ENCODE measurements at places on chromosomes 7 and 10. TPM values are rescaled to one million over a fixed set of nuclear protein-coding genes. Genes with fewer than 3 reads are reported as not detected.

PARD3 gene
- total RNA-seq = 28.0 TPM

JCAD gene
- 62.0 TPM for total RNA-seq

NPFFR1 gene
- total RNA-seq = 0.02 TPM

ICA1 gene
- not detected for total RNA-seq

ZPBP gene
- total RNA-seq = not detected

TAF3 gene
- 12.3 TPM for total RNA-seq

BTRC gene
- total RNA-seq = 22.6 TPM

CUL2 gene
- total RNA-seq = 45.2 TPM

C10orf143 gene
- 2.0 TPM for total RNA-seq

PPIF gene
- total RNA-seq = 133 TPM

MKI67 gene
- 242 TPM for total RNA-seq

FAM25G gene
- not detected for total RNA-seq

SPDYE8 gene
- total RNA-seq = not detected

- no peak for DNase-seq
These were observed 64.8 kb upstream of the MEOX2 start for GRCh38 chr7:15751191-15751701.

DNA sequence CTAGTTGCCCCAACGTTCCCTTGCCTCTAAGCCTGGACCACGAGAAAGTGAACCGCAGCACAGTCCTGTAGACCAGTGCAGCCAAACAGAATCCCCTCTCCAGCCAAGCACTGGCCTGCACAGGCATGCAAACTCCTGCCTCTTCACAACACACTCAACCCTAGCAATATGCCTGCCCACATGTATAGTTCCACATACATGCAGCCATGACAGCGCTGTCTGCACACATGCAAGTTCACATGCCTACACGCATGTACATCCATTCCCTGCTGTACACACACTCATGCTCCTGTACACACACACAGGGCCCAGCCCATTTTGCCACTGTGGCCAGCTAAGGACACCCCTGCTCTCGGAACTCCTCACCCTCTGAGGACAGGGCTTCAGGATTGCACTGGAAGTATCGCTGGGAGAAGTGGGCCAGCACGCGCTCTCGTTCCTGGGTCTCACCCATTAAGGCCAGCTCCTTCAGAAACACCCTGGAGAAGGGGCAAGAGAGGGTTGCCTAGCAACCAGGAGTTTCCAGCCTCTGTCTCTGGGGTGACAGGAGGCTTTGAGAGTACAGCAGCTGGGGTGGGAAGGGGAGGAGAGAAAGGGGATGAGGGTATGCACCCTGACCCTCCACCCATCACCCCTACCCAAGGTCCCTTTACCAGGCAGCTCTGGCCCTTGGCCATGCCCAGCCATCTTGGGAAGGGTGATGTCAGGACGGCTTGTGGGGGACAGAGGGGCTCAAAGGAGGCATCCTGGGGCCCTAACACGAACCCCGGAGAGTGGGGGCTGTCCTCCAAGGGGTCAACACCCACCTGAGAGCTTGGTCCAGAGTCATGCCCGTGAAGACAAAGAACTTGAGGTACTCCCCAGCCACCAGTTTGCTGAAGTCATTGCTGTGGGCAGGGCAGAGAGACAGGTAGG lies 7.0 kb downstream of the PSD start:
- no peak for DNase-seq

- no peak for DNase-seq
These were observed 169.3 kb downstream of the LCOR start for GRCh38 chr10:97001183-97001991.

DNA sequence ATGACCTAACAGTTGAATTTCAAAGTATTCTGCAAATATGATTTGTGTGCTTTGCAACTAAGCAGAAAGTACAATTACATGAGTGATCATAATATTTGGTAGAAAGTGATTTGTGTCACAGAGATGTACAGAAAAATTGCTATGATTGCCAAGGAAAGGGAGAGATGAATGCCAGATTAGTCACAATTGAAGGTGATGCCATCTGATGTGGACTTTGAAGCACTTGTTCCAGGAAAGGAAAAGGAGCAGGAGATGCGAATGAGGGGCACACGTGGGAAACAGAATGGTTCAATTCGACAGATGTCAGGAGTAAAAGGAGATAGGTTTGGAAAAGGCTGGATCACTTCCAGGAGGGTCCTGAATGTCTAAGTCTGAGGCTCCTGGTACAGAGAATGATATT lies 153.1 kb upstream of the LAMB4 start:
- no peak for DNase-seq

GRCh38 chr7:18464830-18465229 lies 30.7 kb upstream of the HDAC9 start:
- no peak for DNase-seq

- DNase-seq = no peak
These were observed 20.1 kb upstream of the NMT2 start for GRCh38 chr10:15188603-15189002.

DNA sequence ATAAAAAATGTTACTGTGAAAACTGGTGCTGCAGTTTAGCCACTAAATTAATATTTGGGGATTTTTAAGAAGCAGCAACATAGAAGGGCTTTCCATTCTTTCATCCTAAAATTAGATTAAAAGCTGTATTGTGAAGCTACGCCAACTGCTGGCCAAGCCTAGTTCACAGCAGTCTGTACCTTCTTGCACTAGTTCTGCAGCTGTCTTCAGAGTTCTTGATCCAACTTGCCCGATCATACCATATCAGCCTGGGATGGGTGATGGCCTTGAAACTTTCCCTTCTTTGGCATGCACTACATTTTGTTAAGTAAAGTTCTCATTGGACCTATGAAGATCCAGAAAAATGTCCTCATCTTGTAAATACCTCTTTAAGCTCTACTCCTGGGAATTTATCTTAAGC lies 20.3 kb upstream of the PANK1 start:
- no peak for DNase-seq

- DNase-seq = peak; percentile 58
These were observed 5.3 kb downstream of the NEUROG3 start for GRCh38 chr10:69567920-69568319.

DNA sequence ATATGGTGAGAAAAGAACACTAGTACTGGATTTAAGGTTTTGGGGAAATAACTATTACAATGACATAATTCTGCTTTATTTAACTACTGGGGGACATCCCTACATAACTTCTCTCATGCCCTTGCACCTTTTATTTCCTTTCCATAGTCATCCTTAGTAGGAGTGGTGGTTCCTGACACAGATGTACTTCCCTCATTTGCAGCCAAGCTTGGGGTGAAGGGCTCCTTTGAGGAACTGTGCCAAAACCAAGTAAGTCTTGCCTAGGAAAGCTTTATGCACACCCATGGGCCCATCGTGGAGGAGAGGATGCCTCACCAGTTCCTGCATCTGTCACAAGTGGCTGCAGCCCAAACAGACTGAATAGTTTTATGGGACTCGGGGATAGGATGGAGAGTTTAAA lies 20.6 kb downstream of the ZDHHC6 start:
- DNase-seq = no peak

GRCh38 chr10:132408367-132408781 lies 11.4 kb downstream of the PWWP2B start:
- no peak for DNase-seq

DNA sequence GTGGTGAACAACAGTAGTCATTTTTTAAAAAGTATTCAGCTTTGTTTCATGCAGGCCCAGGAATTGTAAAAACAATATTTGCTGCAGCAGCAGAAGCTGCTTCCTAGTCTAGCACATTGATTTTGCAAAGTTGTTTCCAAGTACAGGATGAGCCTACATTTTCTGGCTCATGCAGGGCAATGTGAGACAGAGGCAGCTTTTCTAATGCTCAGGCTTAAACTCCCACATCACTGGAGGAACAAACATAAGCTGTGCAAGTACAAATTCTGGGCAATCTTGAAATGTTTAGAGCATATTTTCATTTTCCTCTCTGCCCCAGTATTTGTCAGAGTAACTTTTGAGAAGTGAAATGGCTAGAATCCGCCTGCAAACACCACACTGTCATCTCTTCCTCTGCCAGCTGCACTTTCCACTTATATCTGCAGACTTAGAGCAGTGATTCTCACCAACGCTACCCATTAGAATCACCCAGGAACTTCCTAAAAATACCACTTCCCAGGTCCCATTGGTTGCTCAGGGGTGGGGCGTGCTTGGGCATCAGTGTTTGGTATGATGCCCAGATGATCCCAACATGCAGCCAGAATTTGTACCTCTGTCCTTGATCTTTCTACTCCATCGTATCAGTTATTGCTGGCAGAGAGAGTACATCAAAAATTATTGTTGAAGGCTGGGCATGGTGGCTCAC lies 304.1 kb upstream of the LRGUK start:
- DNase-seq = no peak

GRCh38 chr10:105973360-105973759 lies 1191.1 kb downstream of the SORCS1 start:
- DNase-seq = peak; percentile 68

DNA sequence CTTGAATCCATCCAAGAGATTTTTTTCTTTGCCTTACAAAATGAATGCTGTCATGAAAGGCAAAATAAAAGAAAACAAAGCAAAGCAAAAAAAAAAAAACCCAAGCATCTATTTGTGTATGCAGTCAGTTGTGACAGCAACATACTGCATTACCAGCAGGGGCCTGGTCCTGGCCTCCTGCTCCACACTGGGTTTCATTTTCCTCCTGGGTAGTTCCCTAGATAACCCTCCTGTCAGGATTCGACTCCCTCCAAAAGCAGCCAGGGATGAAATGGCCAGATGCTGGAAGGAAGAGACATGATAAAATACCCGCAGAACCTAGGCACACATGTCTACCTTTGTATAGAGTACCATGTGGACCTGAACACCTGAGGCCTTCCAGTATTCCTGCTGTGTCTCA lies 148.6 kb downstream of the NRCAM start:
- no peak for DNase-seq

DNA sequence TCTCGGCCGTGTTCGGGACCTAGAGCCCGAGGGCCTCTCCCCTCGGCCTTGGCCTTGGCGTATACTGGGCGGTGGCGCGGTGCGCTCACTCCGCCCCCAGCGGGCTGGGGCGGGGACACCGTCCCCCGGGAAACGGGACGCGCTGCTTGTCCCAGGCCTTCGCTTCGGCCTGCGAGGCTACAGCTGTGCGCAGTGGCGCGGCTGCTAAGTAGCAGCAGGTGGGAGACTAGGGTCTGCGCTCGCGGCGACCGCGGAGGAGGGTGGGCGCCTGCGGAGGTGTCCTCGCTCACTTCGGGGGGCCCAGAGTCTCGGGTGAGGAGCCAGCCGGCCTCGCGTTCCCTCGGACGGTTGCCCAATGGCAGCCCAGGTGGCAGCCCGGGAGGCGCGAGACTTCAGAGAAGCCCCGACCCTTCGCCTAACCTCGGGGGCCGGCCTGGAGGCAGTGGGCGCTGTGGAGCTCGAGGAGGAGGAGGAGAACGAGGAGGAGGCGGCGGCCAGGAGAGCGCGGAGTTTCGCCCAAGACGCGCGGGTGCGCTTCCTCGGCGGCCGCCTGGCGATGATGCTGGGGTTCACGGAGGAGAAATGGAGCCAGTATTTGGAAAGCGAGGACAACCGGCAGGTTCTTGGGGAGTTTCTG lies at the start of gene DNAH11:
Gene DNAH11, plus strand, starts transcription at position 149 of the 637 bp plus-strand sequence. Its CDS starts 207 bp downstream, at position 356.
- DNase-seq = peak; percentile 15

GRCh38 chr7:50914460-50914859 lies 131.8 kb upstream of the GRB10 start:
- DNase-seq = no peak

- peak; percentile 9 for DNase-seq
These were observed at the start of gene PDK4 for GRCh38 chr7:95596198-95597063. TSS of gene PDK4 (minus strand) at chr7:95596516. CDS start at chr7:95596293, 223 bp downstream.

GRCh38 chr7:103702454-103702853 lies 256.4 kb upstream of the SLC26A5 start:
- no peak for DNase-seq

DNA sequence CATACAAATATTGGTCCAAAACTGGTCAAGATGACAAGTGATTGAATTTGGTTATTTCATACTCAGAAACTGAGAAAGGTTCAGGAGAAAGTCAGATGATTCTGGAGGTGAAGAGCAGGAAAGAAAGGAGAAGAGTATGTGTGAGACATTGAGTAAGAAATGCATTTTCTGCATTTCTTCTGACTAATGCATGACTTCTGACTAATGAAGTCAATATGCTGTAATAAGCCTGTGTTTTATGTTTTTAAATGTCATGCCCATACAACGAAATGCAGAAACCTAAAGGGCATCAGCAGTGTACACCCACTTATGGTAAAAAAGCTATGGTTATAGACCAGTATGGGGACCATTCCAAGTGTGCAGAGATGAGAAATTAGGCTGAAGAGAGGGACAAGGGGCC lies 1227.8 kb upstream of the SORCS1 start:
- no peak for DNase-seq

DNA sequence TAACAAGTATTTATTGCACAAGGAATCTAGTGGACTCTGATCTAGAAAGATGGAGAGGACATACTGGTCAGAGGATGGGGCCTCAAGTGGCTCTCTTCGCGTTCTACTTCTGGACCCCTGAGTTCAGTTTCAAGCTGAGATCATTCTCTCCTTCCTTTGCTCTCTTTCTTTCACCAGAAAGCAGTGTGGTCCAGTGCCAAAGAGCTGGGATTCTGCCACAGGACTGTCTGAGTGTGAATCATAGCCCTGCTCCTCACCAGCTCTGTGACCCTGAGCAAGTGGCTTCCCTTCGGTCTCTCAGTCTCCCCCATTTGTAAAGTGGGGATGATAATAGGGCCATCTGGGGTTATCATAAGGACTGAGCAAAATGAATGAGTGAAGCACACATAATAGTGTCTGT lies 715.2 kb downstream of the SUGCT start:
- no peak for DNase-seq

DNA sequence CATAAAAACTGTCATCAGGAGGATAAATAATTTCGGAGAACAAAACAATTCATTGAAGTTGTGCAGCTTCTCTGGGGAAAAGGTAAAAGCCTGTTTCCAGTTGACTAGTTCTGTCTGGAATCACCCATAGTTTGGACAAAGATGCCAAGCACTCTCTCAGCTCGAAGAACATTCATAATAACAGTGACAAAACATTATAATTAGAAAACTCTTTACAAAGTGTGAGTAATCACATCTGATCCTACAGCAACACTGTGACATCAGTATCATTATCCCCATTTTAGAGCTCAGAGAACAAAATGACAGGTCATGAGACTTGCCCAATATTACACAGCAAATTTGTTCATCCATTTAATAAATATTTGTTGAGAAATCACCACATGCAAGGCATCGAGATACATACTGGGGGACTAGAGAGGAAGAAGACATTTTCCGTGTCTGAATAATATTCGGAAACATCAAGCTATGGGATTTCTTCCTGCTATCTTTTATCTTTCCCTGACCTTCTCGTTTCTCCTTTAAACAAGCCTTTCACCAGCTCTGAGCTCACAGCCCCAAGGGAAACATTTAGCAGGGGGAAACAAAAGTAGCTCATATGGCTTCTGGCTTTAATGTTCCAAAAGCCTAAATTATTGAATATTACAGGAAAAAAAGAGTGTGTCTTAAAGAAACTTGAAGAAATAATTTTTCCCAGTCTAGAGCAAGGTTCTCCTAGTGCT lies 123.3 kb upstream of the GHITM start:
- DNase-seq = no peak

Data from A673 (cell line).